ENCODE measurements at places on chromosomes 2 and 18. TPM values are rescaled to one million over a fixed set of nuclear protein-coding genes. Genes with fewer than 3 reads are reported as not detected.

- DNase-seq, result no peak
Observed at GRCh38 chr2:197821550-197822289, 17.3 kb downstream of the PLCL1 start.

DNA sequence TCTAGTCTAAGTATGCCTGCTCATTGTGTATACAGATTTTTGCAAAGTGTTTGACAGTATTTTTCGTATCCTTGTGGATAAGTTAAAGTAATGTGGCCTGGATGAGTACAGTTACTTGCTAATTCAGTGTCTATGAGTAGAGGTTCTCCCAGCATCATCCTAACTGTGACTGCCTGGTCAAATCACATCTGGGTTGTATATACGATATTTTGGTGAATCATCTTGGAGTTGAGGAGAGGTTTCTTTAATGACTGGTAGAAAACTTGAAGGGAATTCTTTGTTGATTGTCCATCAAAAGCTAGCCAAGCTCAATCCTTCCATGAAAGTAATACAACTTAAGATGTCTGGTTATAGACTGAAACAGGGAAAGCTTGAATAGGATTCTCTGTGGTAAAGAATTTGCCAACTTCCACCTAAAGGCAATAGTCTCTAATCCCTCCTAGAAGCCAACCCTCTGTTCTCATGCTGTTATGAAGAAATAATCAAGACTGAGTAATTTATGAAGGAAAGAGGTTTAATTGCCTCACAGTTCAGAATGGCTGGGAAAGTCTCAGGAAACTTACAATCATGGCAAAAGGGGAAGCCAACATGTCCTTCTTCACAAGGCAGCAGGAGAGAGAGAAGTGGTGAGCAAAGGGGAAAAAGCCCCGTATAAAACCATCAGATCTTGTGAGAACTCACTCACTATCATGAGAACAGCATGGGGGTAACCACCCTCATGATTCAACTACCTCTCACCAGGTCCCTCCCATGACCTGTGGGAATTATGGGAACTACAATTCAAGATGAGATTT, 19.4 kb upstream of the RALBP1 start:
- DNase-seq, result no peak

- no peak for DNase-seq
Observed at GRCh38 chr2:18584608-18584954, 4.8 kb downstream of the NT5C1B start.

- no peak for DNase-seq
Observed at GRCh38 chr2:60837123-60837522, 44.3 kb upstream of the REL start.

DNA sequence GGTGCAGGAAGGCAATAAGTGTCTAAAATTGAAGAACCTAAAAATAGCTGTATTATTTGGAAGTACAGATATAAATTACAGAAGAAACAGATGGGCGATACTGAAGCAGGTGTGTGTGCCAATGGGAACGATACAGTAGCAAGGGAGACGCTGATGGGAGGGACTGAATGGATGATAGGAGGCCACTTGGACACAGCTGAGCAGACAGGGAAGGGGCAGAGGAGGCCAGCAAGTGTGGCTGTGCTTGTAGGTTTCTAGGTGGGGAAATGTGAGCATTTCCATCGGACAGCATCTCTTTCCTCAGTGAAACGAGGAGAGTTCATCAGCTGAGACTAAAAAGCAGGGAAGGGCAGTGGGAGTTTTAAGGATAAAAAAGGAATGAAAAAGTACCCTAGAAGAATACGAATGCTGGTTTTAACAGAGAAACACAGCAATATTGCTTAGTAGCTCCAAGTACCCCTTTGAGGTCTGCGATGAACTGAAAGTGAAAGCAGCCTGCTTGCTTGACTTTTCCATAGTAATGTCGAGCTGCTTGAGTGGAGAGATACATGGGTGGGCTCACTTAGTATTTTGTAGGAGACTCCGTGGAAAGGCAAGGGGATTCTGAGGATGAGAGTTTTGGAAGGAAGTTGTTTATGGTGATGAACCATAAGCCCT, 91.7 kb upstream of the EPC2 start:
- DNase-seq, result no peak

GRCh38 chr18:63850636-63851035, 36.9 kb upstream of the SERPINB2 start:
- DNase-seq, result no peak

- no peak for DNase-seq
Observed at GRCh38 chr2:144208924-144209323, 311.0 kb downstream of the ZEB2 start.

DNA sequence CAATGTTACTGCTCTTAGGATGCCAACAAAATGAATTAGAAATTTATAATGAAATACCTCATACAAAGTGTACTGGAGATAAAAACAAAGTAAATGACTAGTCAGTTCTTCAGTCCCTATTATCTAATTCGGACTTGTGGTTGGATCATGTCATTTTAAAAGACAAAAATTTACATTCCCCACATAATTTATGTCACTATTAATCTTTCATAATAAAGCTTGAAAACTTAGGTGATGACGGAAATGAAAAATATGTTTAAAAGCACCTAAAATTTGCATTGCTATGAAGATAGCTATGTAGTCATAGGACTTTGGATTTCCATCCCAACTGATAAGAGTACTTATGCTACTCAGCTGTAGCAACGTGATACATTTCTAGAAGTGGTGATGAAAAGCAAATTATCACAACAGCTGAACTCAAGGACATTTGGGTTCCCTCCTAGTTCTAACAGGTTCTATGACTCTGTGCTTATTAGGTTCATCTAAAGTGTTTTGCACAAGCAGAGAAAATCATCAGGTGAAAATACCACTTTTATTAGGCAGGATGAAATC, 58.4 kb downstream of the LRPPRC start:
- no peak for DNase-seq

The MOGAT1 gene
- 0.65 TPM for total RNA-seq

The LINC00305 gene
- total RNA-seq, result not detected

The IL36G gene
- not detected for total RNA-seq

The ZNF385B gene
- 0.46 TPM for total RNA-seq

The MAPRE3 gene
- total RNA-seq, result 57.9 TPM

The ABCG8 gene
- 0.11 TPM for total RNA-seq

The SKOR2 gene
- total RNA-seq, result not detected

The FAM237A gene
- not detected for total RNA-seq
